Activated CD4-positive, alpha-beta T cell treated with anti-CD3 and anti-CD28 coated beads for 48 hours (primary cell): ENCODE measurements at places on chromosomes 4 and X.

- no peak for DNase-seq
These were observed 231.3 kb upstream of the GPRIN3 start for GRCh38 chr4:89538886-89539285.

GRCh38 chr4:54813674-54814073 lies 155.9 kb downstream of the KIT start:
- DNase-seq: no peak

DNA sequence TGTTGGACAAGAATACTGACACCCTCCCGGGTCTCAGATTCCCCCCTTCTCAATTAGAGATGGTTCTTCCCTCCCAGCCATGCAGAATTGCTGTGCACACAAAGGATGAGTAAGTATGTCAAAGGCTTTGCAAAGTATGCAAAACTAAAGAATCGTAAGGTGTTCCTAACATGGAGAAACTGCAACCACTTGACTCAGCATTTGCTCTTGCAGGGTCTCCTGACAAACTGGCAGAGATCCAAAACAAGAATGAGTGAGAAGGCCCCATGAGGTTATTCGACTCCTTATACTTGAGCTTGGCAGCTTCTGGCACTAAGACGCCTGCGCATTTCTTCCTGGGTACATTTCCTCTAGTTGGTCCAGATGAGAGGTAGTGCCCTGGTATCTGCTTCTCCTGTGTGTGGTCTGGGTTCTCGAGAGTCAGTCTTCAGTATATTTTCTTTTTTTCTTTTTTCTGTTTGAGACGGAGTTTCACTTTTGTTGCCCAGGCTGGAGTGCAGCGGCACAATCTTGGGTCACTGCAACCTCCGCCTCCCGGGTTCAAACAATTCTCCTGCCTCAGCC lies 8.2 kb downstream of the FAM184B start:
- no peak for DNase-seq

GRCh38 chr4:175411251-175411650 lies 400.8 kb downstream of the GPM6A start:
- no peak for DNase-seq

DNA sequence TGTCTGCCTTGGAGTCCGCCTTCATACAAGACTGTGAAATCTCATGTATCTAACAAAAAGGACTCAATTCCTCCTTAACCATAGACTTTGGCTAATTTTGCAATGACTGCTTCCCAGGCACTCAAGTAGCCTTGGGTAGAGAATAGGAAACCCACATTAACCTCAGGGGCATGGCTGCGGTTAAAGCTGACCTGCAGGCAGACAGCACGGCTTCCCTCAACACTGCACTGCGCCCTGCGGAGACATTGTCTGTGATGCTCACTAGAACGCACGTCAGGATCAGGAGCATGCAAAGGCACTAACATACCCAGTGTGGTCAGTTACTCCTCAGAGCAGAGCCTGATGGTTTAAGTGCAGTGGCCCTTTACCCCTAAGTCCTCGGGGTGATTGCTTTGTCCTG lies 10.3 kb upstream of the GPR143 start:
- no peak for DNase-seq

DNA sequence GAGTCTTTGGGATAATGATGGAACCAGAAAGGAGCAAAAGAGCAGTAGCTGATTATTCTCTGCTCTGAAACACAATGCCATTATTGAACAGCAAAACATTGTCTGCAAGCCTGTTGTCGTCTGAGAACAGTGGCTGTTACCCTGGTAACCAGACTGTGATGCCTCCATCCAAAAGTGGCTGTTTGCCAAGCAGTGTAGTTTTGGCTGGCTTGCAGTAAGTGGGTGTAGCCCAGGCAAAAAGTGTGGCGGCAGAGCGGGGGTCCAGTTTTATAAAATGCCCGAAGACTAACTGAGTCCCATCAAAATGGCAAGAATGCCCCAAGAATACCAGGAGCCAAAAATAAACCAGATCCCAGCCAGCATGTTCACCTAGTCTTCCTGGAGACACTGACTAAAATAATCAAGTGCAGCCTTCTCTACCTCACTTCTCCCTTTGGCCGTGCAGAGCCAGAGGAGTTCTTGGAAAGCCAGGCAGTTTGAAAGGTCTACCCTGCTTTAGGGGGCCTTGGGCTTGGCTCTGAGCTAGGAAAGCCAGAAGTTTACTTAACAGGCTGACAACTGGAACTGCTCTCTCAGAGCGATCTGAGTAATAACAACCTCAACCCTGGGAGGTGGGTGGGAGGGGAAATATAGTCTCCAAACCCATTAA lies 2.6 kb downstream of the PLP1 start:
- DNase-seq: no peak

- no peak for DNase-seq
These were observed 3.7 kb upstream of the CXCL6 start for GRCh38 chr4:73832651-73833237.

- no peak for DNase-seq
These were observed 66.1 kb downstream of the FMR1NB start for GRCh38 chrX:148047200-148047599.

GRCh38 chr4:10299601-10300000 lies 157.6 kb downstream of the ZNF518B start:
- DNase-seq: no peak

DNA sequence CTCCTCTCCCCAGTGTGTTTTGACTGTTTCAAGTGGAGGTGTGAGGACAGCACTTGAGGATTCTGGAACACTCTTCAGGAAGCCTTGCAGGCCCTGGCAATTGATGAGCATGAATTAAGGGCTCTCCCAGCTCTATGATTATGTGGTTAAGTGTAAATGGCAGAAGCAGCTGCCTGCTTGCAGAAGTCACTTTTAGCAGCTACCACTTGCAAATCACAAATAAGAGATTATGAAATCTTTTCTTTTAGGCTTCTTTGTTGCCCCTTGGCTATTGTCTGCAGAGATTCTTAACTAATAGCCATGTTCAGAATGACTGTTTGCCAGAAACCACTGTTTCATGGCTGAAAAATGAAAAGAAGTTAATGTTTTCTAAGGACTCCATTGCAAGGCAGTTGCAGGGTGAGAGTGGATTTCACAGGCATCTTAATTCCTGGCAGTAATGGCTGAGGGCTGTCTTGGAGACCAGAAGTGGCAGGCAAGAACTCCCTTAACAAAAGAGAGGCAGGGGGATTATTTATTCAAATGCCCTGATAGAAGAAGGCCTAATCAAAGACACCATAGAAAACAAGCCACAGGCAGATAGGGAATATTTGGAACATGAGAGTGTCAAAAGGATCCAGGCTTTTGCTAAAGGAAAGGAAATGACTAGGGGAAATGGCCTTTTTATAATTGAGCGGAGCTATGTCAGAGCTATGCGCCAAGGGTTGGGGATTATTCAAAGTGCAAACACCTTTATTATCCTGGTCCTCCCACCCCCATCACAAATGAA lies 8.3 kb upstream of the HOPX start:
- no peak for DNase-seq

- DNase-seq: no peak
These were observed 53.0 kb downstream of the HELT start for GRCh38 chr4:185071236-185071811.

DNA sequence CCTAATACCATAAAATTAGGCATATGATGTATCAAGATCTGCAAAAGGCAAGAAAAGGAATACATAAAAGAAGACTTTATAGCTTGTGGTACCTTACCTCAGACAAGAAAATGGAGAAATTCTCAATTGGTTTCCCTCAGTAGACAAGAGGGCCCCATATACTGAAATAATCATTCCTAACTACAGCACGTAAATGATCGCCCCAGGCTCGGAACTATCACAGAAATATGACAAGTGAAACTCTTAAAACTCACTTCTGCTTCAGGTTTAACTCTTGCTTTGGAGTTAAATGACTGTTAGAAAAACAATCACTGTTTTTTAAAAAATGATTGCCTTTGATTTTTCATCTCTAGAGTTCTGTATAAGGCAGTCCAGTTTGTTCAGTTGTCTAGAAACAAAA lies 38.6 kb upstream of the NAP1L5 start:
- DNase-seq: no peak

DNA sequence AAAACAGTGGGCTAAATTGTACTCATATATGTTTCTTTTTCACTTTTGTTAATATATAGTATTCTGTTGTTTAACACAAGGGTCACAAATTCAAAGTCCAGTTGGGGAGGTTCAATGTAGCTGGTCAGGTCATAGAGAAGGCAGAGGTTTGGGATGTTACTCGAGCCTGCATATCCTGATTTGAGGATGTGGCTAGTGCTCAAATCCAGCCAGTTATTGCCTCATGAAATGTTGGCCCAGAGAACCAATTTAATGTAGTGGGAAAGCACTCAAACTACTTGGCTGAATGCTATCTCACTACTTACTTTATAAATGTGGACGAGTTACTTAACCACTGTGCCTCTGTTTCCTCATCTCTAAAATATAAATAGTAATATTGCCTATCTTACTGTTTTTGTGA lies 12.5 kb downstream of the USO1 start:
- DNase-seq: no peak

DNA sequence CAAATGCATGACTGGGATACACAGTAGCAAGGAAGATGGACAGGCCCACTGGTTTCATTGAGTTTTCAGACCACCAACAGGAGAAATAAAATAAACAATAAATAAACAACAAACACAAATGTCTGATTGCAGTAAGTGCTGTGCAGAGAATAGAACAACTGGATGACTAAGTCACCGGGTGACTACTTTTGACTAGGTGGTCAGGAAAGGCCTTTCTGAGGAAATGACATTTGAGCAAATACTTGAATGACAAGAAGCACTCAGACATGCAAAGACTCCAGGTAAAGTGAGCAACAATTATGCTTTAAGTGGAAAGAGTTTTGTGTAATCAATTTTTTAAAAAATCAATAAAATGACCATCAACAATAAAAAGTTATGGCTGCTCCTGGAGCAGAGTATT lies 137.7 kb downstream of the BTC start:
- DNase-seq: no peak

GRCh38 chr4:23021040-23021439 lies 328.3 kb downstream of the GBA3 start:
- DNase-seq: no peak

- no peak for DNase-seq
These were observed 56.2 kb downstream of the CD99L2 start for GRCh38 chrX:150842198-150842685.

GRCh38 chr4:119897260-119897659 lies 169.4 kb downstream of the MAD2L1 start:
- no peak for DNase-seq

DNA sequence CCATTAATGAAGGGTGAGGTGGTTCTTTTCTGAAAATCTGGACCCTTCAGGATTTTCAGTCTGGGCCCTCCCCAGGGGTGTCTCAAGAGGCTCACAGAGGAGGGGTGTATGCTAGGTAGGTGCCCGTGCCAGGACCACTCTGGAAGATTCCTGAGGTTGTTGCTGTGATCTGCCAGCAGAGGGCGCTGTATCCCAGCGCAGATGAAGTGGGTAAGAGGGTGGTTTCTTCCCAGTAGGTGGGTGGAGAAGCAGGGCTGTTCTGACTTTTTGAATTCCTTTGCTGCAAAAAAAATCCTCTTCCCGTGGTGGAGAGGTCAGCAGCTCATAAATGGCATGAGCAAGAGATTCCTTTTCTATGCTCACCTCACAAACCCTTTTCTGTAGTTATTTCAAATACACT lies 51.1 kb downstream of the SCML1 start:
- peak; percentile 40 for DNase-seq

- no peak for DNase-seq
These were observed 789.2 kb upstream of the INTU start for GRCh38 chr4:126843492-126844067.

GRCh38 chrX:25279510-25279909 lies 263.7 kb upstream of the ARX start:
- DNase-seq: no peak

- no peak for DNase-seq
These were observed 363.4 kb upstream of the BOD1L1 start for GRCh38 chr4:13990596-13991589.

- DNase-seq: peak; percentile 55
These were observed 96.3 kb upstream of the MSX1 start for GRCh38 chr4:4762909-4763821.

DNA sequence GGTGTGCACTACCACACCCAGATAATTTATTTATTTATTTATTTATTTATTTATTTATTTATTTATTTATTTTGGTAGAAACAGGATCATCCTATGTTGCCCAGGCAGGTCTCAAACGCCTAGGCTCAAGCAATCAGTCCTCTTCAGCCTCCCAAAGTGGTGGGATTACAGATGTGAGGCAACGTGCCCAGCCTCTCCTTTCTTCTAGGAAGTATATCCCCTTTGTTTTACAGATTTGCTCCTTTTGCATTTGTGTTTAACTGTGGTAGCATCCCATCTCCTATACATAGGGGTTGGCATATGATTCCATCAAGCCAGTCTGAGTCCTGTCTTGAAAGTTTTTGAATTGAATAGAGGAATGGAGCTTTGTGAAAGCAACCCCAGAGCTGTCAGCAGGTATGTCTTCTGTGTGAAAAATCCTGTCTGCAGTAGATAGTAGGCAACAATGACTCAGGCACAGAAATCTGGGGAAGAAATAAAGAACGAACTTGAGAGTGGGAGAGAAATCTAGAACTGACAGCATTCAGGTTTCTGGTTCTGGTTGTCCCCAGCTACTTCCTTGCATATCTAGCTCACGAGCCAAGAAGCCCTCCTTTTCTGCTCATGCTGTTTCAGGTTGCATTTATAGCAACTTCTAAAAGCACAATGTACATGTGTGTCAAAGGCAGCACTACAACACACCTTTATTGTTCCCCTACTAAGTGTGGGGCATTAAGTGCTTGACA lies 113.7 kb upstream of the LSM6 start:
- no peak for DNase-seq

- DNase-seq: no peak
These were observed 450.3 kb upstream of the PCDH7 start for GRCh38 chr4:30269850-30270249.

- DNase-seq: peak; percentile 4
These were observed 137.7 kb upstream of the ZIC3 start for GRCh38 chrX:137428221-137428661.

GRCh38 chrX:110402091-110402849 lies 43.6 kb downstream of the RTL9 start:
- no peak for DNase-seq

DNA sequence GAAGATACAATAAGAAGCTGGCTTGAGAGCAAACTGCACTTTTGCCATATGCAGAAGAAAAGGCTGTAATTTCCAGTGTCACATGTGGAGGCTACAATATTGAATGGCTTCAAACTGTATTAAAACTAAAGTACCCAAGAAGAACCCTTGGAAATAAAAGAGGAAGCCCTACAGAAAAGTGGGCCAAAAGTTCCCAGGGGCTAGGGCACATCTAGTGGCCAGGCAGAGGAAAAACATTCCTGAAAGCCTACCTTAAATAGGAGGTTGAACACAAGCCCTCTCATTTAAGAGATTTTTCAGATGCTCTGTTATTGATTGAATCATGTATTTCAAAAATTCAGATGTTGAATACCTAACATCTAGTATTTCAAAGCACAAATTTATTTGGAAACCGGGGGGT lies 40.6 kb upstream of the PRDX4 start:
- DNase-seq: no peak

DNA sequence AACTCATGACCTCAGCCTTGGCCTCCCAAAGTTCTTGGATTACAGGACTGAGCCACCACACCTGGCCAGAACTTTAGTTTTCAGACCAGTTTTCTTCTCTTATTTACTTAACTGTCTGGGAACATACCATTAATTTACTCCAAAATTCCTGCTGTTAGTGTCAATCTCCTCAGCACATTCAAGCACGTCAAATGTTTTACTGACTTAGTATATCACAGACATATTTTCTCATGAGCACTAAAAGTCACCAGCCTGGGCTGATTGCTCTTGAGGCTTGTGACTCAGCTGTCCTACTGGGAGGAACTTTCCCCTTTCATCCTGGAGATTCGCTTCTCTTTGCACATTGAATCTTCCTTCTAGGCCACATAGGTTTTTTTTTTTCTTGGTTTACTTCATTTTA lies 109.6 kb downstream of the PCDH18 start:
- no peak for DNase-seq
